Activated CD8-positive, alpha-beta memory T cell treated with anti-CD3 and anti-CD28 coated beads for 36 hours (primary cell): ENCODE measurements at places on chromosomes 5 and 9. TPM values are rescaled to one million over a fixed set of nuclear protein-coding genes. Genes with fewer than 3 reads are reported as not detected.

The SLC25A2 gene
- 0.21 TPM for total RNA-seq

The NR2F1-AS1 gene
- total RNA-seq = not detected

The CEL gene
- 1.3 TPM for total RNA-seq

The NIPAL4 gene
- total RNA-seq = 1.3 TPM

The PFN3 gene
- not detected for total RNA-seq

The FOXD4L3 gene
- not detected for total RNA-seq

The PCDHB13 gene
- total RNA-seq = not detected

The BOD1 gene
- total RNA-seq = 26.8 TPM

The DMRT2 gene
- total RNA-seq = not detected

The MSMP gene
- total RNA-seq = 0.65 TPM

The SH3RF2 gene
- not detected for total RNA-seq

The FAM221B gene
- not detected for total RNA-seq

The EQTN gene
- not detected for total RNA-seq

The PGM5 gene
- total RNA-seq = not detected

The KIAA1958 gene
- total RNA-seq = 7.8 TPM

The RANBP17 gene
- total RNA-seq = not detected
